BE2C (cell line): ENCODE measurements at places on chromosomes 12 and 14.

GRCh38 chr14:73227812-73228781, 9.2 kb upstream of the PAPLN start:
- DNase-seq, result peak; percentile 63

DNA sequence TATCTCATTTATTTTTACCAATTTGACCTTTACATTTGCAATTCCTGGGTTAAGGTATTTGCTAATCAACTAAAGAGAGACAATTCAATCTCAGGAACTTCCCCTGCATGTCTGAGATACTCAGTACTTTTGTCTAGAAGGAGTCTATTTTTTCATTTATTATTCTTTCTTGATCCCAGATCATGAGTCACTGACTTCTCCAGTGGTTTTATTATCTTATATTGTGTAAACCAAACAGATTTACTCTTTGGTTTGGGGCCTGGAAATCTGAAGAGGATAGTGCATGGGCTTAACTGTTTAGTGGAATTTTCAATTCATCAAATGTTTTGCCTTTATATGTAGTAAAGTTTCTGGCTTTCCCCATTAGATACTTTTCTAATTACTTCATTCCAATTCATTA, 185.4 kb downstream of the ALG10B start:
- DNase-seq, result no peak

- DNase-seq, result peak; percentile 41
Observed at GRCh38 chr12:123907726-123908476, 64.7 kb downstream of the CCDC92 start.

GRCh38 chr12:102474438-102475064, 5.8 kb downstream of the IGF1 start:
- no peak for DNase-seq

DNA sequence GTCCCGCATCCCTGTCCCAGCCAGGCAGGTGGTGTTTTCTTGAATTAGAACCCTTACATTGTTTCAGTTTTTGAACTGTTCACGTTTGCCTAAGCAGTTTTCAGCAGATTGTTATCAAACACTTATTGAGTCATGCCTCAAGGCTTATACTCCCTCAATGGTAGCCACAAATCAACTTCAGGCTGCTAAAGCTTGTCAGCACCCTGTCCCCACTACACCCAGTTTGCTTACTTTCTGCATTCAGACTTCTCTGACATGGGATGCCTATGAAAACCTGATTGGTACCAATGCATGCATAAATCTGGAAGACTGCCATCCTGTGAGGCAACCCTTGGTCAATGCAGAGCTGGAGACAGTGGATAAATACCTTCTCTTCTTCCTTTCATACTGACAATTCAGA, 225.4 kb downstream of the BTG1 start:
- no peak for DNase-seq

- DNase-seq, result peak; percentile 39
Observed at GRCh38 chr14:103186241-103186822, 63.1 kb downstream of the TNFAIP2 start.

- DNase-seq, result no peak
Observed at GRCh38 chr14:65179918-65180724, 77.8 kb upstream of the MAX start.

- no peak for DNase-seq
Observed at GRCh38 chr14:61479746-61480502, 158.5 kb downstream of the PRKCH start.

DNA sequence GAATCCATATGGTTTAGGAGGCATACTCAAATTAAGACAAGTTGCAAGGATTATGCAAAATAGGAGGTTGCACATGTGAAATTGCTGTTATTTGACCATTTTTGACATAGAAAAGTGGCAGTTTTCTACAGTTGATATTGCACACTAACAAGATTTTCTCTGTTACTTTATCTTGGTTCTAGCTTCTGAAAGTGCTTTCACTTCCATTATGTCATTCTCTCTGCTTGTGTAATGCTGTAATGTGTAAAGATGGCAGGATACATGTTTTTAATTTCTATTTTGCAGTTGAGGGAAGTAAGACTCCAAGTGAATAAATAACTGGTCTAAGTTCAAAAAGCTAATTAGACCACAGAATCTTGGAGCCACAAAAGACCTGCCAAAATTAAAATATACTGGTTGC, 60.6 kb downstream of the MYRFL start:
- no peak for DNase-seq

DNA sequence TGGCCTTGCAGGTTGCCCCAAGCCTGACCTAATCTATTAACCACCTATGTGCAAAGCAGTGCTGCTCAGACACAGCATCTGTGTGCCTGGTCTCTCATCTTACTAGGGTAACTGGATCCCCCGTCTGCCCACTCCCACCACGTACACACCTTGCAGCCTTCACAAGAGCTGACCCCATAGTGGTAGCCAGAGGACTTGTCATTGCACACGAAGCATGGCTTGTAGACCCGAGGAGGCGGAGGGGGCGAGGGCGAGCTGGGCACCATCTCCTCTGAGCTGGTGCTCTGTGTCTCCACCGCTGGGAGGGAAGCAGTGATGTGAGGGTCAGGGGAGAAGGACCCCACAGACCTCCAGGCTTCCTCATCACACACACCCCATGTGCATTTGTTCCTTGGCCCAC, 8.4 kb upstream of the ITGB7 start:
- DNase-seq, result no peak

DNA sequence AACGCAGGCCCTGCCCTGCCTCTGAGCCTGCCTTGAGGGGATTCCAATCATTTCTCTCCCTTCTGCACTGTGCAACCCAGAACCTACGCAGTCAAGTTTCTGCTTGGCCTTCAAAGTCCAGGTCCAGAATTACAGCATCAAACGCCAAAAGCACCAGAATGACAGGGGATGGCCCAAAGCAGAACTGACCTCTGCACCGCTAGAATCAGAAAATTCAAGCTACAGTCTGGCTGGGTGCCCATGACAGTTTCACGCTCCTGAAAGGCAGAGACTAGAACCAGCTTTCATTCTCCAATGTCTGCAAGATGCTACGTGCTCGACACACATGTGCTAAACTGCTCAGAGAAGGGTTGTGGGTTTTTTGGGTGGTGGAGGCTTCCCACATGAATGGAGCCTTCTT, 4.1 kb downstream of the CLMN start:
- no peak for DNase-seq

GRCh38 chr14:64504897-64505794, 576 bp downstream of the ZBTB1 start:
- DNase-seq, result peak; percentile 89

- DNase-seq, result no peak
Observed at GRCh38 chr12:78865516-78865915, 942 bp downstream of the SYT1 start.

DNA sequence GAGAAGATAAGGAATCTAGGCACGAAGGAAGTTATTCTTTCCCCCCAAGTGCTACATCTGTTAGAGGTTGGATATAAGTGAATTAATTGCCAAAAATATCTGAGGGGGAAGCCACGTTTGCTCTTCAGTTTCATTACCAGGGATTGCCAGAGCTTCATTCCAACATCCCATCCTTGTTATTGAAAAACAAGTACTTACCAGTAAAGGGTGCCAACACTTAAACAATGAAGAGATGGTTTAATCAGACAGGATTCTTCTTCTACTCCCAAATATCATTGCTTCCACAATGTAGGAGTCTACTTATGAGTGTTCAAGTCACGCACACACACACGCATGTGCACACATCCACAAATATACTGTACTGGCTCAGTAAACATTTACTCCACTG, 312.4 kb downstream of the RPAP3 start:
- DNase-seq, result no peak

GRCh38 chr12:51323966-51324895, at the start of gene BIN2:
Gene BIN2 (minus strand): TSS chr12:51324174. CDS start chr12:51324102, 72 bp downstream.
- DNase-seq, result no peak

DNA sequence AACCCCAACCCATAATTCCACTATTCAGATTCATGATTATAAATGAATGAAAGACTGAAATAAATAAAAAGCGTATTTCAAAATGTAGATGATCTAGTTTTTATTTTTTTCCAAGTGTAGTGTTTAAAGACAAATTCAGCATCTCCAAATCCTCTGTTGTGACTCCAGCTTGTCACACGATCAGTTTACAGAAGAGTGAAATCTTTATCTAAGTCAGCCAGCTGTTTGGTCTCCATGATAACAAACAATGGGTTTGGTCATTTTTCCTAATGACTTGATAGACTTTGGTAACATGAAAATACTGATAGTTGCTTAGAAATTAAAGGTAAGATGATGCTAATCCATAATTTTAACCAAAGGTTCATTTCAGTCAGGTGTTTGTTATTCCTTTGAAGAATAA, 114.5 kb upstream of the RASSF8 start:
- no peak for DNase-seq

DNA sequence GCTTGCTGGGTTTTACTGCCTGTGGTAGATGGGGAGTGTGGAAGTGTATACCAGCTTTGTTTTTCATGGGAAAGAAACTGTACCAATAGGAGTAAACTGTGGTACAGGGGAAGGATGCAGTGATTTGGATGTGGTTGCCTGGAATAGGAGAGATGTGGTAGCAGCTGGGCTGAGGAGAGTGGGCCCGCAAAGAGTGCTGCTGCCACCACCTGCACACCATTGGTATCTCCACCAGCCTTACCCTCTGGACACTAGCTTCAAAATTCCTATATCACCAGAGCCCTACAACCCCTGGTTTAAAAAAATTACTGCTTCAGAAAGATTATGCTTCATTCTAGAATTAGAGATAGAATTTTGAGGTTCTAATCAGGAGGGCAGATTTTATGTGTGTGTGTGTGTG, 53.6 kb downstream of the AKAP6 start:
- DNase-seq, result peak; percentile 50

GRCh38 chr12:64840949-64841717, 16.7 kb downstream of the TBC1D30 start:
- DNase-seq, result no peak

- DNase-seq, result no peak
Observed at GRCh38 chr14:33914676-33915516, 36.0 kb downstream of the EGLN3 start.

- no peak for DNase-seq
Observed at GRCh38 chr14:44352201-44352600, 154.9 kb downstream of the FSCB start.

GRCh38 chr14:25750436-25750835, 700.5 kb upstream of the STXBP6 start:
- no peak for DNase-seq

GRCh38 chr12:64160021-64160710, 61.9 kb downstream of the KICS2 start:
- no peak for DNase-seq

DNA sequence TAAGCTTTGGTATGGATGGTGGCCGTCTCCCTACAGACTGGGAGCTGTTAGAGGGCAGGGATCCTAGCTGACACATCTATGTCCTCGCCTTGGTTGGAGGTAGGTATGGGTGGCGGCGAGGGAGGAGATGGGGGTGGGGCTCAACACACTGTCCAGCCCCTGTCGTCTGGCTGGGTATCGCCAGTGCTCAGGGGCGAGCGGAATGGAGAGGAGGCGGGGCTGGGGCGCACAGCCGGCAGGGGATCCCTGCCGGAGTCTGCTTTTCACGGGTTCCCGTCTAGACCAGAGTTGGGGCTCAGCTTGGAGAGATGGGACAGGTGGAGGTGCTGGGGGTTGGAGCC, 16.1 kb downstream of the TAMALIN start:
- no peak for DNase-seq

DNA sequence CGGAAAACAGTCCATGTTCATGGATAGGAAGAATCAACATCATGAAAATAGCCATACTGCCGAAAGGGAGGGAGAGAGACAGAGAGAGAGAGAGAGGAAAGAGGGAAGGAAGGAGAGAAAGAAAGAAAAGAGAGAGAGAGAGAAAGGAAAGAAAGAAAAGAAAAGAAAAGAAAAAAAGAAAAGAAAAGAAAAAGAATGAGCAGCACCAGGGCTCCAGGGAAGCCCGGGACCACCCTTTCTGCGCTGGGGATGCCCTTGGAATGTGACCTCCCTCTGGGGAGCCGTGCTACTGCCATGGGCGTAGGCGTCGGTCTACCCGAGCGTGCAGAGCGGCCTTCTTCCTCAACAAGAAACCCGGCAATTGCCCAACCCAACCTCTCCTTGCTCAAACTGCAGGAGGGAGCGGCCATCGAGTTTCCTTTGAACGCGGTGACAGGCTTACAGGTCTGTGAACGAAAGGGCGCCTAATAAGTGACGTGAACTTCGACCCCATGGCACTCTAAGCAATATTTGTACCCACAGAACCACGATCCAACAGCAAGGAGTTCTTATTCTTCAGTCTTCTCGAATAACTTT, 16.9 kb downstream of the OR6S1 start:
- peak; percentile 60 for DNase-seq

GRCh38 chr14:91367173-91368171, 50.1 kb downstream of the CCDC88C start:
- DNase-seq, result no peak

GRCh38 chr12:49365542-49365941, 1.7 kb upstream of the SPATS2 start:
- no peak for DNase-seq

DNA sequence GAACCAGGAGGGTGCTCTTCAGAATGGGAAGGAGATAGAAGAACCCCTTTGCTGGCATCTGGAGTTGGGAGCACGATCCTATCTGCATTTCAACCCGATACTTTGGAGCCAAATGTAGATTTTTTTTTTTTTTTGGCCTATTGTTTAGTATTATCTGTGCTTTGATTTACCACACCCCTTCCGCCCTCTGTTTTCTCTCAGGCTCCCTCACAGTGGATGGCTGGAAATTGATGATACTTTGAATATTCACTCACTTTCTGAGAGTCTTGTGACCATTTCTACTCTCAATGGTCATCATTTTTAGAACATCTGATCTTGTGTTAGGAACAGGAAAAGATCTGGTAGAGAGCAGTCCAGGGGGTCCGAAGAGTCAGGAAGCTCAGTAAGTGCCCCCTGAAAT, 9.0 kb downstream of the TSPAN9 start:
- no peak for DNase-seq

DNA sequence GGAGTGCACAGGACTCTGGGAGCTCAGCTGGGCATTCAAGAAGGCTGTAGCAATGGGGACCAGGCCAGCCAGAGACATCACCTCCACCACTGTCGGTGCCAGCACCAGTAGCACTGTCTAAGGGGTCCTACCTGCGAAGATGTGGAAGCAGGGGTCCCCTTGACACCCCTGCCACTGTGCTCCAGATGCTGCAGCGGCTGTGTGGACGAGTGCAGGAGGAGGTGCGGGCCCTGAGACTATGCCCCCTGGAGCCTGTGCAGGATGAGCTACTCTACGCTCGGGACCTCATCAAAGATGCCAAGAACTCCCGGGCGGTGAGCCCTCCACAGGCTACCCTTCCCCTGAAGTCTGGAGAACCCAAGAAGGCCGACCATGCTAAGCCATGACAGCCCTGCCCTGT, 8.6 kb downstream of the CARMIL3 start:
- DNase-seq, result no peak

DNA sequence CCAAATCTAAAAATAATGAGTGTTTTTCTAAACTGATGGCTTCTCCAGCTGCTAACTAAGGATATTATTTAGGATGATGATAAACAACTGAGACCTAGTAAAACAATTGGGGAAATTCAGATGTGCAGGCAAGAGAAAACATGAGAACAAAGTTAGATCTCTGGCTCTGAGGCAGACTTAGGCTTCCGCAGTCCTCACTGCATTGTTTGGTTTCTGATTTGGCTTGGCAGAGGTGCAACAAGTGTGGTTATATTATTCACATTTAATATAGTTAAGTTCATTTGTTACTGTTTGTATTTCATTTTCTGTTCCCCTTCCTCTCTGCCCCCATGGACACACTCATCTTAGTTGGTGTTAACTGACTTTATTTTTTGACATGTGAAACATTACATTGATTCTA, 30.2 kb upstream of the NR1H4 start:
- DNase-seq, result no peak

GRCh38 chr14:33573301-33573880, 377.5 kb downstream of the EGLN3 start:
- DNase-seq, result no peak

- no peak for DNase-seq
Observed at GRCh38 chr14:22036541-22037239, 363.1 kb upstream of the OR4E1 start.
